ENCODE measurements at places on chromosomes 3 and 15. TPM values are rescaled to one million over a fixed set of nuclear protein-coding genes. Genes with fewer than 3 reads are reported as not detected.

Gene HRH1
- 8.1 TPM for polyA plus RNA-seq

Gene RGMA
- 0.65 TPM for polyA plus RNA-seq

Gene PLA2G4D
- polyA plus RNA-seq, result not detected

Gene SLC22A13
- not detected for polyA plus RNA-seq

Gene ATG3
- polyA plus RNA-seq, result 70.6 TPM

Gene CHRNA7
- not detected for polyA plus RNA-seq

Gene MOBP
- polyA plus RNA-seq, result not detected

Gene LRRIQ4
- not detected for polyA plus RNA-seq

Gene GPR160
- 0.73 TPM for polyA plus RNA-seq

Gene ANKUB1
- not detected for polyA plus RNA-seq

Gene GPR176
- 156 TPM for polyA plus RNA-seq

Gene COL7A1
- polyA plus RNA-seq, result 11.2 TPM

Gene SOX14
- polyA plus RNA-seq, result not detected

Data from GM23248 (cell line).